ENCODE measurements at places on chromosomes 5 and 9.

- no peak for DNase-seq
These were observed 529 bp upstream of the TPM2 start for GRCh38 chr9:35690294-35690613.

DNA sequence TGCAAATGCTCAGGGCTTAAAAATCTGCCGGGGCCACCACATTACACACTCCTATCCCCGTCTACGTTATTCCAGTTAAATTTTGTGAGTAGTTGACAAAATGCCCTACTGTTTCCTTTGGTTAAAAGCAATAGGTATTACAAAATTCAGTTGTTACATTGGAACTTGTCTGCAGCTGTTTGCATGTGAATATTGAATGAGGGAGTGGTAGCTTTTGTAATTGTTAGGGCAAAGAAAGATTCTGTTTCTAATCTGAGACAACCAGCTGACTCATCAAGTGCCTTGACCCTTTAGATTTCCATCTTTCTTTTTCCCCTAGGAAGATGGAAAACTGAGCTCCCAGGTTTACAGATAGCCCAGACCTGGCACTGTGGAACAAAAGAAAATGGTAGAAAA is 30.2 kb downstream of the MAML1 start:
- no peak for DNase-seq

- DNase-seq = no peak
These were observed 18.1 kb downstream of the FAM78A start for GRCh38 chr9:131258186-131258585.

DNA sequence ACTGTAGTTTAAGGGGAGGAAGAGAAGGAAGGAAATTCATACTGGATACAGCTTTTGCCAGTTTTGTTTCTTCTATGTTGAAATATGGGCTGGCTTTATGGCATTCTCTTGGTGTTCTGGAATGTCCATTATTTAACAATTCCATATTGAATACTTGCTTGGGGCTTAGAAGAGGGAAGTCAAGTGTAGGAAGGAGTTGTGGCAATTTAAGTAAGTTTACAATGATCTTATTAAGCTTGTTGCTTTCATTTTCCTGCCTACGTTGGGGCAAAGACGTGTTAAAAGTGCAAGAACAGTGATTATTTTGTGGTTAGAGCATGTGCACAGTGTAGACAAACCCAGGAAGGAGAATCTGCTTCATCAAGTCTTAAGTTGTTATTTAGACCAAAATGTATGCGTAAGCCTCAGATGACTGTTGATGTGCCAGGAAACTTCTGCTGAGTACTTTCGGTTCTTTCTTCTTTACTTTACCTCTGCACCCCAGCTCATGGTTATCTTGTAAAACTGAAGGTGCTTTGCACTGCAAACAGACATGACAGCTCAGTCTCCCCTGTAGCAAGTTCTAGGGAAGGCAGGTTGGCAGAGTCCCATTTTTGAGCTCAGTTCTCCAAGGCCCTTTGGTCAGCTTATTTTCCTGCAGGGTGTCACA is 75.8 kb downstream of the F2RL2 start:
- no peak for DNase-seq

DNA sequence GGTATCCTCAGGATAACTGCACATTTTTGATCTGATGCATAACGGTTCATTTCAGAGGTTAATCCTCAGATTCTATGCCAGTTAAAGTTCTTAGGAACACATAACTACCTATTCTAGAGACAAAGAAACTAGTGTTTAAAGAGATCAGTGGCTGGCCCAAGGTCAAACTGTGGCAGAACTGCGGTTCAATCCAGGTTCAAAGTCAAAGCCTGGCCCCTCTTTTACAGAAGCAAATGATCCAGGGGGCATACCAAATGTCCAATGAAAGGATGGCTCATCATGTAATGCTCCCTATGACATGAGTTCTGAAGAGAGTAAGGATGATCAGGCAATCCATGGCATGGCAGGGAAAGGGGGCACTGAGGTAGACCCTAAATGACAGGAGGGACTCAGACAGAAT is 283.3 kb downstream of the SPOCK1 start:
- no peak for DNase-seq

- no peak for DNase-seq
These were observed 13.6 kb downstream of the NTNG2 start for GRCh38 chr9:132175431-132175830.

- DNase-seq = no peak
These were observed 124.8 kb upstream of the IRX4 start for GRCh38 chr5:2007496-2007877.

- peak; percentile 47 for DNase-seq
These were observed 12.2 kb upstream of the HSPB3 start for GRCh38 chr5:54443270-54443669.

DNA sequence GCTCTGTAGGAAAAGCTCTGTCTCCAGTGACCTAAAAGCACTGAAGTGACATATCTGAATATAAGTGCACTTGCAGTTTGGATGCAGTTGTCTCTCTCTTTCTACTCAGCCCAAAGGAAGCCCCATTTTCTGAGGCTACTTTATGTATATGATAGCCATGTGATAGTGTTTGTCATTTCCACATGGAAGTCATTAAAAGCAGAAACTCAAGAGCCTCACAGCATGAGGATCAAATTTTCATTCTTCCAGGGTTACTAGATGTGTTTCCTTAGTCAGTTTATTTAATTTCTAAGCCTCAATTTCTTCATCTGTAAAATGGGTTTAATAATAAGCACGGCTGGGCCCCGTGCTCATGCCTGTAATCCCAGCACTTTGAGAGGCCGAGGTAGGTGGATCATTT is 36.7 kb downstream of the RNF44 start:
- no peak for DNase-seq

- peak; percentile 83 for DNase-seq
These were observed 7.7 kb downstream of the B4GALT7 start for GRCh38 chr5:177607452-177608192.

DNA sequence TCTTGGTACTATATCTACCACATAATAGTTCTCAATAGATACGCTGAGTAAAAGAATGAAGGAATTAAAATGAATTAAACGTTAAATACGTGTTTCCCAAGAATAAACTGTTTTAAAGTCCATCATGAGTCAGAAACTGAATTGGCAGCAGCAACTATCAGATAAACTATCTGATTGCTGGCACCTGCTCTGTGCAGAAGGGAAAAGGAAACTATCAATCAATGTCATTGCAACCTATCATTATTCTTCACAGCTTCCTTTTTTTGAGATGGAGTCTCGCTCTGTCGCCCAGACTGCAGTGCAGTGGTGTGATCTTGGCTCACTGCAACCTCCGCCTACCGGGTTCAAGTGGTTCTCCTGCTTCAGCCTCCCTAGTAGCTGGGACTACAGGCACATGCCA is 8.8 kb upstream of the WDR36 start:
- no peak for DNase-seq

GRCh38 chr5:133242221-133242835 is 190.5 kb downstream of the HSPA4 start:
- no peak for DNase-seq

DNA sequence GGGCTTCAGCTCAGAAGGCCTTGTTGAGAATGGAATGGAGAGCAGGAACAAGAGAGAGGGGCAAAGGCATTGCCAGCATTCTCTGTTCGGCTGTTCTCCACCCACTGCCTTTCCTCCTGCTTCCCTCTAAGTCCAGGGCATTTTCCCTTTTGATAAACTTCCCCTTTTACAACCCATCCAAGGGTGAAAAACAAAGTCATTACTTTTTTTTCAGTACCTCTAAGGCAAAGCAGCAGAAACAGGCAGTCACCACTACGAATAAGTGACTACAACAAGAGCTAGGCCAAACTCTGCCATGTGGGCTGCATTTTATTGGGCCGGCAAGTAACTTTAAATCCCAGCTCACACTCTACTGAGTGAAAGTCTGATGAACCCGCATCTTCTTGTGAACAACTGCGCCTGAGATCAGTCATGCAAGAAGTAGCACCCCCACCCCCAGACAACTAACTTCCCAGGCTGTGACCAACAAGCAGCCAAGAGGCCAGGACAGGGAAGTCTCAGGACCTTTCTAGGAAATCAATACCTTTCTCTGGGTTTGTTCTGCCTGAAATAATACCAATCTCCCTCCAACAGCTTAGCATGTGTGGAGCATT is 13.1 kb downstream of the IL7R start:
- no peak for DNase-seq

DNA sequence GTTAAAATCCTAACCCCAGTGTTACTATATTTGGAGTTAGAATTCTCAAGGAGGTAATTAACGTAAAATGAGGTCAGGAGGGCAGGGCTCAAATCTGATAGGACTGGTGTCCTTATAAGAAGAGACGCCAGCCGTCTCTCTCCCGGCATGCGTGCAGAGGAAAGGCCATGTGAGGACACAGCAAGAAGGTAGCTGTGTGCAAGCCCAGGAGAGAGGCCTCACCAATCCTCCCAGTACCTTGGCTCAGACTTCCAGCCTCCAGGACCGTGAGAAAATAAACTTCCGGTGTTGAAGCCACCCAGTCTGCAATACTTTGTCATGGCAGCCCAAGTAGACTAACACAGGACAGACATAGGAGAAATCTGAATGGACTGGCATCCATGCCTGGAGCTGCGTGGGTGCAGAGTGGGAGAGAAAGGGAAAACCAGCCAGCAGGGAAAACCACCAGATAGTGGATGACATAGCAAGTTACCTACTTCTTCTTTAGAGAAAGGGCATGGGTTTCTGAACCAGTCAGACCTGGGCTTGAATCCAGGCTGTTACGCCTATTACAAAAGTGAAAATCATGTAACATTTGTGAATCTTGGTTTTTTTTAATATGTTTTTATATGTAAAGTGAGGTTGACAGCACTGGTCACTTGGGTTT is 89.2 kb downstream of the FSTL4 start:
- DNase-seq = no peak

DNA sequence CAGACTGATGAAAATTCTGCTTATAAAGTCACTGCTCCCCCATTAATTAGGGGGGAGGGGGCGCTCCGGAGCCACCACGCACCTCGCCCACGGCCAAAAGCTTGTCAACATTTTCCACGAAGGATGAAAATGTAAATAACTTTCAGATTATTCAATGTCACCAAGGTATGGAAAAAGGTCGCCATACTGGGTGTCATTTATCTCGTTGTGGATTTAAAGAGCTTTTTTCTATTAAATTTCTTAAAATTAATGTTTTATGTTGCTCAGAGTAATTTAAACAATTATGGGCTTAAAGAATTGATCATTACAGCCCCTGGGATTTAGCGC is 13.0 kb downstream of the LHX3 start:
- DNase-seq = no peak

- DNase-seq = no peak
These were observed 481.2 kb upstream of the KLF4 start for GRCh38 chr9:107970726-107971125.

DNA sequence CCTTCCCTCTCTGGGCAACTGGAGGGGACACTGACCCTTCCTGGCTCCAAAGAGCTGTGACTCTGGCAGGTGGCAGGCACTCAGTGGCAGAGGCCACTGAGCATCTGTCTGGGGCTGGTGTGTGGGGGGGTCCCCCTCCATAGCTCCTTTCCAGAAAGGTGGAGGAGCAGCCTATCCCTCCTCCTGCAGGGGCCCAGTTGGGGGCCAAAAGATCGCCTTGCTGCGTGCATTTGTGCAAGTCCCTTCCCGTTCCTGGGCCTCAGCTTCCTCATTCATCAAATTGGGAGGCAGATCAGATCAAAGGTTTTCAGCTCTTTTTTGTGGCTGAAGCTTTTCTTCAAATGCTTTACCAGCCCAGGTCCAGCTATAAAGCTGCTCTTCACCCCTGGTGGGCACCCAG is 77.7 kb downstream of the NTNG2 start:
- DNase-seq = no peak

DNA sequence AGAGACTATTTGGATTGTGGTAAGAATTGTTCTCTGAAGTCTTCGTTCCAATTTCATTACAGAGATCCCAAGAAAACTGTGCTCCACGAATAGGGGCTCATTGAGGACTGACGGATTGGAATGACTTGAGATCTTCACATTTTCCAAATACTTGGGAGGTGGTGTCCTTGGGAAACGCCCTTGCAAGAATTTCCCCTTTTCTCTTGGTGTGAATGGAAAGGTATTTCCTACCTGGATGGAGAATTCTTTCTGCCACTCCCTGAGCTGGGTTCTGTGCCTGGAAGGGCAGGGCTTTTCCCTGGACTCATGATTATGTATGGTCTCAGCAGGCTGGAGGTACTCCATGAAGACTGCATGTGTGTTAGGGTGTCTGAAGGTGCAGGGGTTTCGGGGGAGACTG is 53.9 kb downstream of the SNX18 start:
- no peak for DNase-seq

DNA sequence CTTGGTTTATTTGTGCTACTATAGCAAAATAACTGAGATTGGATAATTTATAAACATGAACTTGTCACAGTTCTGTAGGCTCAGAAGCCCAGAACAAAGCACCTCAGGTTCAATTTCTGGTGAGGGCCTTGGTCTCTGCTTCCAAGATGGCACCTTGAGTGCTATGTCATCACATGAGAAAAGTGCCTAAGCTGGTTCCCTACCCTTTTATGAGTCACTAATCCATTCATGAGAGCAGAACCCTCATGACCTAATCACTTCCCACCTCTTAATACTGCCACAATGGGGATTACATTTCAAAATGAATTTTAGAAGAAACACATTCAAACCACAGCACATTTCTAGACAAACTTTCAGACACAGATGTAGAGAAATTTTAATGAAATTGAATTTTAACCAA is 98.2 kb upstream of the PRSS3 start:
- no peak for DNase-seq

GRCh38 chr5:53426878-53427277 is 53.6 kb upstream of the FST start:
- DNase-seq = no peak

DNA sequence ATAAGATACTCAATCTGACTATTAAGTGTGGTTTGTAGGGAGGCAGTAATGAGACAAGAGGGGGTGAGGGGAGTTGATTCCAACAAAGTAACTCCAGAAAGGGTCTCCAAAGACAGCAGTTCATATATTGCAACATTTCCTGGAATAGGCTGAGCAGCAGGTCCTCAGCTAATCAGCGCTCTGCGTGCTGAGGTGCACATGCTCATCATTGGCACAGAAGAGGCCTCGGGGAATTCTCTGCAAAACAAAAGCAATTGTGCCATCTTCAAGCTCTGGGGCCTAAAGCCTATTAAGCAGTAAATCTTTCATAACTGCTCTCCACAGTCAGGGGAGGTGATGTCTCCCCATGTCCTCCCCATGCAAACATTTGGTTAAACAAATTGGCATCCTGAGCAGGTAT is 357.3 kb downstream of the SPOCK1 start:
- no peak for DNase-seq

GRCh38 chr9:115263371-115264075 is 145.6 kb upstream of the TNC start:
- DNase-seq = no peak

GRCh38 chr5:159444441-159445082 is 114.3 kb upstream of the IL12B start:
- DNase-seq = peak; percentile 61

- no peak for DNase-seq
These were observed 11.2 kb upstream of the SEMA4D start for GRCh38 chr9:89508951-89509615.

GRCh38 chr5:148972396-148972795 is 90.5 kb downstream of the SH3TC2 start:
- no peak for DNase-seq

- no peak for DNase-seq
These were observed 34.8 kb downstream of the ZNF131 start for GRCh38 chr5:43155394-43156096.
